ENCODE measurements at places on chromosomes 3 and 15.

DNA sequence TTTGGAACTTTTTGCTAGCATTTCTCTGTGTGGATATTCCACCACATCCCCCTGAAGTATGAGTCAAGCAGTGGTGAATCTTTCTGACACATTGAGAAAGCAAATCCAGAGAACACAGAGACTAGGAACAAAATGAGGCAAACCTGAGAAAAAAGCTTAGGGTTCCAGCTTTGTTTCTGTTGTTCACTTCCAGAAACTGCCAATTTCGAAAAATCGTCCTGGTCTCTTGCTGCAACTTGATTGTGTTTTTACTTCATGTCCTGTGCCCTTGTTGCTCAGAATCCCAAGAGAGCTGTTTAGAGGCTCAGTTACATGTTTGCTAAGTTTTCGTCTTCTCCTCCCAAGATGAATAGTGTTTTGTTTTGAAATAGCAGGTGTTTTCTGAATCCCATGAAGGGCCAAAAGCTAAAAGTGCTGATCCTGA, 13.7 kb downstream of the MAP2K1 start:
- no peak for DNase-seq

GRCh38 chr3:15010664-15011063, 54.5 kb downstream of the MRPS25 start:
- no peak for DNase-seq

DNA sequence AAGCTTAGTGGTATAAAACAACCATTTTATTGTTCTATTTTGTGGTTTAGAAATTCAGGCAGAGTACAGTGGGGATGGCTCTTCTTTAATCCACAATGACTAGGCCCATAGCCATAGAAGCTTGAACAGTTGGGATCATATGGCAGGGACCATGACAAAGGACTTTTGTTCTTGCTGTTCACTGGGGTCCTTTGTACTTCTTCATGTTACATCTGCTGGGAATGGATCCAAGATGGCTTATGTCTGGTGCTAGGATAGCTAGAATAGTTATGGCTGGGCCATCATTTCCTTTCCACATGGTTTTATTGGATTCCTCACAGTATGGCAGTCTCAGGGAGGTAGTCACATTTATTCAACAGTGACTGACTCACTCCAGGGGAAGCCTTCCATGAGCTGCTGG, 427.9 kb upstream of the AGTR1 start:
- no peak for DNase-seq

DNA sequence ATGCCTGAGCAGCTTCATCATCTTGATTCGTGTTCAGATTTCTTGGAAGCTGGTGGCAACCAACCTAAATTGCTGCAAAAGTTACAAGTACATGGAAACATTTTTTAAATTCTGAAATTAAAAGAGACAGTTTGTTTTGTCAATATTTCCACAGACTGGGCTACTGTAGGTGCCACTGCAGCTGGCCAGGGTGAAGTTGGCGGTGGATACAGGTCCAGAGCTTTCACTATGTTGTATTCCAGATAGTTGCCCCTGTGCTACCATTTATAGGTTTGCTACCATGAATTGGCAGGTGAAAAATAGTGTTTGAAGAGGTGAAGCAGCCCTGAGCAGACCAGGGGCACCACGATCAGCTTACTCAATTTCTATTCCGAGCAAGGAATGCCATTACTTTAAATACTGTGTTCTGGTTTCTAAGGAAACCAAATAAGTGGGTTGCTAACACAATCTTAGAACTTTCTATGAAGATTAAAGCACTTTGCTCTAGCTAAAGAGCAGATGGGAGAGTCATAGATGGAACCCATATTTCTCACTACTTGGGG, 21.2 kb upstream of the SHC4 start:
- no peak for DNase-seq

DNA sequence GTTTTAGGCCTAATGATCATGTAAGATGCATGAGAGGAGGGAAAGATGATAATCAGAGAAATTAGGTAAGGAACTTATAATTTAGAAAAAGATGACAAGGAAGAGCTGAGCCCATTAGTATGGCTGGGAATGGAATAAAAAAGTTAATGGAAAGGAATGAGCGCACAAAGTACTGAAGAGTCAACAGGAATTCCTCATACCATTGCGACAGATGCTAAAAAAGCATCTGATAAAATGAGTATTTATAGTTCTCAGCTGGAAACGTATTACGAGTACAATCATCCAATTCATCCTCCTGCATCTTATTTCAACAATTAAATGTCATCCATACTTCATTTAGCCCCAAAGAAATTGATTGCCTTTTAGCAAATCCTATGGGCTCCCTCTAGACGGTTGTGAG, 58.9 kb downstream of the TMCC1 start:
- no peak for DNase-seq

GRCh38 chr15:90340345-90340744, 11.7 kb upstream of the ZNF774 start:
- DNase-seq = no peak

- DNase-seq = no peak
Measured at GRCh38 chr3:52043750-52044149, 12.6 kb downstream of the DUSP7 start.

DNA sequence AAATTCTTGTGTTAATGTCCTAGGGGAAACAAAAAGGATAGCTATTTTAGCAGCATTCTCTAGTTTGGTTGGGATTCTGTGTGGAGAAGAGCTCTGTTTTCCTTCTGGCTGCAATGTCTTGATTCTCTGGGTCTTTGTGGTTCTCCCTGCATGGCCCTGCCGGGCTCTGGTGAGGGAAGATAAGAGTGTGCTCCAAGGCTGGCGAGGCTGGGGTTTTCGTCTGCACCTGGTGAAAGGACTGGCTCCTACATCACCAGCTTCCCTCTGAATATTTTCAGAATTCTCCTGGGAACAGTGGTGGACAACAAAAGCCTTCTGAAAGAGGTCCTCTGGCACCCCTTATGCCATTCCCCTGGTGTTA, 38.1 kb upstream of the SFMBT1 start:
- no peak for DNase-seq

- DNase-seq = no peak
Measured at GRCh38 chr15:65434201-65434600, 11.5 kb upstream of the IGDCC4 start.

GRCh38 chr15:25178835-25179672, 224.3 kb downstream of the SNRPN start:
- no peak for DNase-seq

- no peak for DNase-seq
Measured at GRCh38 chr15:68871507-68871906, 50.8 kb upstream of the ANP32A start.

DNA sequence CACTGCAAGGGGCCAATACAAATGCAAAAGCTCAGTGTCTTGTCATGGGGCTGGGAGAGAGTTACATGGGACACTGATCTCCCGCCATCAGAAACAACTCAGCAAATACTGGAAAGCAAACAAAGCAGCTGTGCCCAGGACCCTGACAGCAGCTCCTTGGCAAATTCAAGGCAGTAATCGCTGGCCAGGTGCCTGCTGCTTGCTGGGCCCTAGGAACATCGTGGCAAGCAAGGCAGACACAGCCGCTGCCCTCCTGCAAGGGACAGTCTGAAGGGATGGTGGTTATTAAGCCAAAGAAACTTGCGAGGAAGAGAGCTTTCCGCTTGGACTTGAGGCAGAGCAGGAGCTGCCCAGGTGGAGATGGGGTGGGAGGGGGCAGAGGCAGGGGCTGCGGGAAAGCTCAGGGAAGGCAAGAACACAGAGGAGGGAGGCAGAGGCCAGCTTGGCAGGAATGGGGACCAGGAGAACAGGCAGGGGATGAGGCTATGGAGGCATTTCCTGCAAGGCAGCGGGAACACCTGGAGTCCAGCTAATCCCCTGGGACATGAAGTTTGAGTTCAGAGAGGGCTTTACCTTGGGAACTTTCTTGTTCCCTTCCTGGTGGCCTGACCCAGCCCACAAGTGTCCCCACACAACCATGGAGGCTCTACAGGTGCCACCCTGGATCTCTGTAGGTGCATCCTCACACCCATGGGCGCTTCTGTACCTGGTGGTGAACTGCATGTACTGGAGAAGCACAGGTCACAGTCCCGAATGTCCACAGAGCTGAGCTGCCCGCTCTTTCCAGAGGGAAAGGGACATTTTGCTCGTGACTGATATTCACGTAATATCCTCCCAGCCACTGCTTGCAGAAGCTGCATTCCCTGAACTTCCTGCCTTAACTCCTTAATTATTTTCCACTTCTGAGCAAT, 78.7 kb upstream of the ATP2B2 start:
- DNase-seq = no peak

DNA sequence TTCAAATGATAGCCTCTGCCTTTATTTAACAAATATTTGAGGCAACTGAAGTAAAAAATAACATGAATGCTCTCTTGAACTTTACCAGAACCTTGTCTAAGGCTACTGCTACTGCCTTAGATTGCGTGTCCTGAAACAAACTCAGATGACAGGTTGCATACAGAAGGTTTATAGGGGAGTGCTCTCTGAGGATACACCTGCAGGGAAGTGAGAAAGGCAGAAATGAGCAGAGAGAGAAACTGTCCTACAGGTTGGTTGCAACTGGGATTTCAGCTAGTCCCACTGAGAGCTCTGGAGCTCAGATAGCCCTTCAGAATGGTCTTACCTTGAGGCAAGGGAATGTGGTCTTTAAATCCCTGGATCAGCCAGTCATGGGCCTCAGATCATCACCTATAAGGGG, 165.5 kb downstream of the IL5RA start:
- no peak for DNase-seq

DNA sequence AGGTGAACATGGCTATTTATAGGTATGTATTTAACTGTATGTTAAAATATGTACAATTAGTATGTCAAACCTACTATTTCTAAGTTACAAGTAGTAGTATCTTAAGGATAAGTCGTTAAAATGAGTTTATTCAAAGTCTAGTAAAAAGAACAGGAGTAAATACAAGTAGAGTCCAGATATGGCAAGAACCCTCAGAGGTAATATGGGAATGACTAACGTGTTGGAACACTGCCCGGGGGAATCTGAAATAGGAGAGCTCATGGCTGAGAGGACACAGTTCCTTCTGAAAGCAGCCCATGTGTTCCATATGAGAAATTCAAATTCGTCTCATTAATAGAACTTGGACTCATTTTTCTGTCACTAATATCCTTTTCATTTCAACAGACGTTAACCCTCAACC, 158.8 kb downstream of the CLSTN2 start:
- no peak for DNase-seq

DNA sequence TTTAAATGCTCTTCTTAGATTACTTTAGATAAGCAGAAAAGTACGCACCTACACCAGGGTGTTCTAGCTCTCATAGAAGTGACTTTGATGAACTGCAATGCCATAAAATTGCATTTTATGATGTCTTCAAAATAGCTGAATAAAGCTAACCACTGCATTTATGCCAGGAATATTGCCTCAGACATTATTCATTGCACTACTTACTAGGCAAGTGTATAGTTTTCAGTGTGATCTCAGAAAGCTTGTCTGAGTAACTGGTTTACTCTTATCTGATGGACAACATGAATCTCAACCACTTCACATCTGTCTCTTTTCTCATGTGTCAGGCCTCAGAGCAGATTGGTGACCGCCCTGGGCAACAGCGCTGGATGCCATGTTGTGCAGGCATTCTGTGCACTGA, 119.3 kb upstream of the SLC2A2 start:
- DNase-seq = no peak

DNA sequence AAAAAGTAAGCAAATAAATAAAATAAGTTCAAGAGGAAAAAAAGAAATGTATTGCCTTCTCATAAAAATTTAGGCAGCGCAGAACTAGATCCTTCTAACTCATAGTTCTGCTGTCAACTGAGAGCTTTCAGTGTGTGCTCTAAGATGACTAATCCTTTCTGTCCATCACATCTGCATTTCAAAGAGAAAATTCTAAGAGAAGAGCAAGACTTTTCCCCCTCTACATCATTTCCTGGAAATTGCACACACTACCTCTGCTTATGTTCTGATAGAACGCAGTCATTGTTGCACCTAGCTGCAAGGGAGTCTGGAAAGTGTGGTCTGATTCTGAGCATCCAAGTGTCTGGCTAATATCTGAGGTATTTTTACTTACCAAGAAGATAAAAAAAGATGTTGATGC, 39.6 kb upstream of the SLCO3A1 start:
- no peak for DNase-seq

DNA sequence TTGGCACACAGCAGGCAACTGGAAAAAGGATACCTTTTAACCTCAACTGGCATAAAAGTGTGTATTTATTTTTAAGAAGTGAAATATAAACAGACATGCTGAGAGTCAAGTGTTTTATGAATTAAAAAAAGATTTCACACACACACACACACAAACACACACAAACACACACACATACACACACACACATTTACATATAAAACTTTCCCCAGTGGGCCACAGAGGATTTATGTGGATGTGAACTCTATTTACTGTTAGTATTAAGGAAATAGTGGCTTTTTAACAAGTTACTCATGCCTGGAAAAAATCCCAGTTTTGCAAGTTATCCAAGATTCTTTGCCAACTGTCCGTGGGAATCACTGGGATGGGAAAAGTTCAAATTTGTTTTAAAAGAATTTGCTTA, 725.9 kb upstream of the NR2F2 start:
- no peak for DNase-seq

- no peak for DNase-seq
Measured at GRCh38 chr15:93759629-93760028, 471.7 kb upstream of the MCTP2 start.

- DNase-seq = no peak
Measured at GRCh38 chr3:43417133-43417532, 130.8 kb downstream of the SNRK start.
